ENCODE measurements at places on chromosomes 13 and 19.
A peak's percentile ranks its signal among the peaks of the same experiment; 100 is the strongest.

- no peak for DNase-seq
Observed at GRCh38 chr13:41345914-41346589, 35.0 kb downstream of the NAA16 start.

- peak; percentile 44 for DNase-seq
Observed at GRCh38 chr13:35225582-35225981, 250.9 kb downstream of the MAB21L1 start.

DNA sequence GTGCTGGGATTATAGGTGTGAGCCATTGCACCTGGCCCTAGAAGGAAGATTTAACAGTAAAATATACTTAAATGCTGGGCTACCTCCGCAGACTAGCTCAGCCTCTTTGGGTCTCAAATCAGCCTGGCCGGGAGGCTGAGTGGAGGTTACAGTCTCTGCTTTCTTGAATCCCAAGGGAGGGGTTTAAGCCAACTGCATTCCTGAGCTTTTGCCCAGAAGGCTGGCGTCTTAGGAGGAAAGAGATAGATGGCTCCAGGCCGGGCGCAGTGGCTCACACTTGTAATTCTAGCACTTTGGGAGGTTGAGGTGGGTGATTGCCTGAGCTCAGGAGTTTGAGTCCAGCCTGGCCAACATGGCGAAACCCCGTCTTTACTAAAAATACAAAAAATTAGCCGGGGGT, 623 bp upstream of the C5AR1 start:
- no peak for DNase-seq

- DNase-seq, result no peak
Observed at GRCh38 chr13:35856084-35856483, 275.1 kb downstream of the DCLK1 start.

GRCh38 chr13:50522506-50522905, 321.0 kb downstream of the DLEU7 start:
- no peak for DNase-seq

- DNase-seq, result peak; percentile 86
Observed at GRCh38 chr13:100473501-100474044, 115.0 kb downstream of the GGACT start.

Data from eye (tissue), 1 donor.